ENCODE measurements at places on chromosomes 12 and 14.

DNA sequence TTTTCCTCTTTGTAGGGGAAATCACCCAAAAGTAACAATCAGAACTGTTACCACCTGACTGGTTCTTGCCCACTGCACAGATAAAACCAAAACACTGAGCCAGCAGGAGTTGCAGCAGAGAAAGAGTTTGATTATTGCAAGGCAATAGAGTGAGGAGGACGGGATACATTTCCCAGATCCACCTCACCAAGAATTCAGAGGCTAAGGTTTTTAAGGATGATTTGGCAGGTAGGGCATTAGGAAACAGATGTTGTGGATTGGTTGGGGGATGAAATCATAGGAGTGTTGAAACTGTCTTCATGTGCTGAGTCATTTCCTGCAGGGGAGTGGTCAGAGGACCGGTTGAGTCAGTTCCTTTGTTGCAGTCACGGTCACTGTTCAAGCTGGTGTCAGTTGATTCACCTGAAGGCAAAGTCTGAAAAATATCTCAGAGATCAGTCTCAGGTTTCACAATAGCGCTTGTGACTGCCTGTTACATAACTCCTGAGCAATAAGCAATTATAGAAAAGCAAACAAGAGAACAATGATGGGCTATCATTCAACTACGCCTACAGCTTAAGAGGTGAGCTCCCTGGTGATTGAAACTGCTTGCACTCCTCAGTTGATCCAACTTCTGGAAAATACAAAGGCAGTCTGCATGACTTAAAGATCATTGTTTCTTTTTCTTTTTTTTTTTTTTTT is 20.3 kb upstream of the AMN1 start:
- peak; percentile 94 for DNase-seq

DNA sequence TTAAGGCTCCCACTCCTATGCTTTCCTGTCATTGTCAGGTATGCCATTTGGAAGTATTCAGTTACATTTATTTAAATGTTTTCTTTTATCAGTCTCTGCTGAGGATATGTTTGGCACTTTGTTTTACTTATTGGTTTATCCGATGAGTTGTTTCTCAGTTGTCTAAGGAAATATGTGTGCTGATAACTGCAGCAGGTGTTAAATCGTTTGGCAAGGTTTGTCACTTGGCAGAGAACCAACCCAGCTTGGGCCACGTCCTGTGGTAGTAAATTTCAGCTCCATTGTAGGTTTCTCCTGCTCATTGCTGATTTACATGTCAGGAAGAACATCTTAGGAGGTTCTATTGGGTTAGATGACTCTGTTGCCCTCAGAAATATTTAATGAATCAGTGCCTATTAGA is 22.0 kb upstream of the MGST1 start:
- DNase-seq, result no peak

DNA sequence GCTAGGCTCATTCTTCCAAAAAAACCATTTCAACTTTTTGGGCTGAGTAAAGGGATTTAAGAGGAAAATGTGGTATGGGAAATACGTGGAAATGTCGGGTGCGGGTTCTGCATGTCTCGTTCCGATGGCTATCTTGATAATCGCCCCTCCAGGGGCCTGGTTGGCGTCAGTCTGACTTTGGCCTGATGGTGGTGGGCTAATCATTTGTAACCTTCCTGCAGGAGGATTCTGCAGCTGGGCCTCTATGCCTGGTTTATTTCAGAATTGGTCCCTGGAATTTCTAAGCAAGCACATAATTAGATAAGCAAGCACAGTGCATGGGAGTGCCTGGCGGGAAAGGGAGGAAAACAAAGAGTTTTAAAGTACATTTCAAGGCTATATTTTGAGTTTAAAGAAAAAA is 14.8 kb upstream of the SLC4A8 start:
- DNase-seq, result no peak

GRCh38 chr14:58584383-58584782 is 53.4 kb upstream of the DACT1 start:
- no peak for DNase-seq

DNA sequence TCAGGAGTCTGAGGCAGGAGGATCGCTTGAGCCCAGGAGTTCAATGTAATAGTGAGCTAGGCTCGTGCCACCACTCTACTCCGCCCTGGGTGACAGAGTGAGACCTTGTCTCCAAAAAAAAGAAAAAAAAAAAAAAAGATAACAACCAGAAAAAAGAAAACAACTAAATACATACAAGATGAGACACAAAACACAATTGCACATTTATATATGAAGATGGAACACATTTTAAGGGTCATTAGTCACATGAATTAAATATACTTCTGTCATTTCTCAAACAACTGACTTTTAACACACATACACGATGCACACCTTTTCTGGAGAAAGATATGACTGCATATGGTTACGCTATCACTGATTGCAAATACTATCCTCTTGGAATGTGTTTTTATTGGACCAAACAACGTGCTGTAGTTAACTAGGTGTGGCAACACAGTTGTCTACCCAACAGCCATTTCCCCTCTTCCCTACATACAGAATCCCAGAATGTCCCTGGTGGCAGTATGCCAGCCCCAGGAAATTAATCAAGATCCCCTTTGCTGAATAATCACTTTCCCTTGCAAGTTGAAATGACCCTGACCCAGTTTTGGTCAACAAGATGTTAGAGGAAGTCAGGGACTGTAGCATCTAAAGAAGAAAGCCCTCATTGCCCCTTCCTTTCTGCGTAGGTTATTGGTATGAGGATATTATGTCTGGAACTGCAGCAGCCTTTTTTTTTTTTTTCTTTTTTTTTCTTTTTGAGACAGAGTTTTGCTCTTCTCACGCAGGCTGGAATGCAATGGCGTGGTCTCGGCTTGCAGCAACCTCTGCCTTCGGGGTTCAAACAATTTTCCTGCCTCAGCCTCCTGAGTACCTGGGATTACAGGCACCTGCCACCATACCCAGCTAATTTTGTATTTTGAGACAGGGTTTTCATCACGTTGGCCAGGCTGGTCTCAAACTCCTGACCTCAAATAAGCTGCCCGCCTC is 5.6 kb upstream of the MYL6B start:
- DNase-seq, result no peak
